Tibial nerve (tissue), 4 donors: ENCODE measurements at places on chromosomes 12 and 14. TPM values are rescaled to one million over a fixed set of nuclear protein-coding genes. Genes with fewer than 3 reads are reported as not detected.

Gene NANOG
- total RNA-seq = 0.87 TPM

Gene DHRS2
- not detected for total RNA-seq

Gene SPIC
- total RNA-seq = not detected

Gene ACVR1B
- total RNA-seq = 14.4 TPM

DNA sequence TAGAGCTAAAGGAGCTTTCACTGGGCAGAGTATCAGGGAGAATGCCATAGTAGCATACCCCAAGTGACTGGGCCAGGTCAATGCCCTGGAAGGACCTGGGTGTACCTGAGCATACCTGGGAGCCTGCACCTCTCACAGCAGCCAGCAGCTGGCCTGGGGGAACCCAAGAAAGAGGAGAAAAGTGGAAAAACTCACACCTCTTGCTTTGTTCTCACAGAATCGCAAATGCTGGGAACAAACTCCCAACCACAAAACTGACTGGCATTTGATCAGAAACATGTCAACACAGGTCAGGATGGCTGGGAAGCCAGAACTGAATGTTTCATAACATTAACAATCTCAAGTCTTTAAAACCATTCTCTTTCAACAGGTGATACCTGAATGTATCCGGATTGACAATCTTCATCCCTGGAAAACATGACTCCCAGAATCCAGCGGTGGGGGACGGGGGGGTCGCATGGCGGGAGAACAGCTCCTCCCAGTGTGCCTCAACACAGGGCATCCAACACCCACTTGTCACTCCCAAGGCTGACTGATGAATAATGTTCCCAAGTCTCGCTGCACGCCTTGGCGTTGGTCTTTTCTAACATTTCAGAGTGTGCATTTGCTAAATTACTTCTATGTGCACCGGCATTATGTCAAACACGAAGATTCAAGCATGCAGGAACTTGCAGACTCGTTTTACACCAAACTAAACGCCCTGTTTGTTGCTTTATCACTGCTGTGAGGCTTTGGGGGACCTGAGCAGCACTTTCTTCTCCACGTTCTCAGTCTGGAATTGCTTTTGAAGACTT is 7.9 kb downstream of the FOXN3 start:
- no peak for DNase-seq

GRCh38 chr12:6925239-6925539 is 2.6 kb upstream of the ATN1 start:
- no peak for DNase-seq

DNA sequence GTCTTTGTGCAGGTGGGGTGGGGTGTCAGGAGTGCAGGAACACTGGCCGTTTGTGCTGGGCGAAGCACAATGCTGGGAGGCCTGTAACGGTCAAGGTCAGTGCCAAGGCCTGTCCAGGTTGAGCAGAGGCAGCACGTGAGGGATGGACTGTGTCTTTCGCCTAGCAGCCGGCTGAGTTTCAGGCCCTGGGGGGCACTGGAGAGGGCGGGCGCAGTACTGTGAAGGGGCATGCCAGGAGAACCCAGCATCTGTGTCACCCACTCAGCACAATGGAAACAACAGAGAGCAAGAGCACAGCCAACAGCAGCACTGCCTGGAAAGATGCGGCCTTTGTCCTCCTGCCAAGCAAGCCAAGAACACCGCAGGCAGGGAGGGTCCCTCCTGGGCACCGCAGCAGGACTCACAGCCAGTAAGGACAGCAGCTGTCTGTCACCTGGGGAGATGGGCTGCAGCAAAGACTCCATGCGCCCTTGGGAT is 25.2 kb downstream of the SLC25A47 start:
- no peak for DNase-seq

- DNase-seq = no peak
Observed at GRCh38 chr14:36756226-36756625, 94.6 kb downstream of the PAX9 start.
